ENCODE measurements at places on chromosomes 5 and 9.

DNA sequence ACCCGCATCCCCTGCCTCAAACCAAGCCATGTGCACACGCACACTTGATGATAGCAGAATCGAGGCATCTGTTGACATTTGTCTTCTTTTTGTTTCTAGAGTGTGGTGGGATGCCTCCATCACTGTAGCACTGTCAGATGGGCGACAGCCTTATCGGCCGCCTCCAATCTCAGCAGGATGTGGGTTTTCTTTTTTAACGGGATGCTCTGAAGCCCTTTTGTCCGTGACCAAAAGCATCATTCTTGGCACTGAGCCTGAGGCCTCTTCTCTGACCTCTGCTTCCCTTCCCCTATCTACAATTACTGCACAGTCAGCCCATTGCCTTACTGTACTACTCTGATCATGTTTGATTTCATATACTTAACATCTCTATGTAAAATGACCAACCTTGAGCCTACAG is 78.3 kb downstream of the LMNB1 start:
- DNase-seq: no peak

DNA sequence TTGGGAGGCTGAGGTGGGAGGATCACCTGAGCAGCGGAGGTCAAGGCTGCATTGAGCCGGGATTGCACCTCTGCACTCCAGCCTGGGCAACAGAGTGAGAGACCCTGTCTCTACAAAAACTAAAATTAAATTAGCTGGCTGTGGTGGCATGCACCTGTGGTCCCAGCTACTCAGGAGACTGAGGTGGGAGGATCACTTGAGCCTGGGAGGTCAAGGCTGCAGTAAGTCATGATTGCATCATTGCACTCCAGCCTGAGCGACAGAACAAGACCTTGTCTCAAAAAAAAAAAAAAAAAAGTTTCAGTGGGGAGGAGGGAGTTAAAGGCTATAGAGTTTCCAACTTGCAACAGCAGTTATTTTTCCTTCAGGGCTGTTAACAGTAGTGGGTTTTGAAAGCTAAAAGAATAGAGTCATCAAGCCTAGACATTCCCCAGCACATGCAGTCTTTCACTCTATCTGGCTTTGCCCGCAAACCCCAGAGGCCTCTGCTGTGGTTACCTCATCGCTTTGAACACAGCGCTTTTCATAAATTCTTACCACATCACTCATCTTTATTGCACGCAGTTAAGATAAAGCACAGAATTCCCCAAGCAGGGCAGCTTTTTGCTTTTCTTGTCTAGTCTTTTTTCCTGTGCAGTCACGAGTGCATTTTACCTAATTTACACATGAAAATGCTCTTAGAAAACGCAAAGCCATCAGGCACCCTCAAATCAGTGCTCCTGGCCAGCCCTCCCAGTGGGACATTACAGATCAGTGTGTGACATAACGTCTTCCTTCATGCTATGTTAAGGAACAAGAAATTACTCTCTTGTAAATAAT is 8.7 kb upstream of the SLC2A8 start:
- DNase-seq: peak; percentile 93

DNA sequence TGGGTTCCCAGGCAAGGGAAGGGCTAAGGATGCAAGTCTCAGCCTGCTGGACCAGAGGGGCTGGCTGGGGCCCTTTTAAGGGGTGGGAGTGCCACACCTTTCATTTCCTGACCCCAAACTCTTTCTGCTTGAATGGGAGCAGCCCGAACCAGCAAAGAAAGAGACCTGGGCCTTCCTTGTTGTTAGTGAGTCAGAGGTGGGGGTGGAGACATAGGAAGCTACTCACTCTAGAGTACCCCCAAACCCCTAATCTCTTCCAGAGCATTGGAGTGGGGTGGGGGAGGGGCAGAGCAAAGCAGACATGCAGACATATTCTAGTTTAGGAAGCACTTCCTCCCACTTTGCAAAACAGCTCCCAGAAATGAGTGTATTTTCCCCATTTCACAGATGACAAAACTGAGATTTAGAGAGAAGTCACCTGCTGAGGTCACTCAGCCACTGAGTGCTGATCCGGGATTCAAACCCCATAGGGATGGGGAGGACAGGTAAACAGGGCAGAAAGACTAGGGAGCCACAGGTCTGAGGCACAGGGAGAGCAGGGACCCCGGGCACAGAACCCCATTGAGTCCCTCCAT is 6.0 kb upstream of the AQP3 start:
- DNase-seq: no peak

- peak; percentile 11 for DNase-seq
These were observed 30.5 kb downstream of the LARS1 start for GRCh38 chr5:146151970-146152369.

DNA sequence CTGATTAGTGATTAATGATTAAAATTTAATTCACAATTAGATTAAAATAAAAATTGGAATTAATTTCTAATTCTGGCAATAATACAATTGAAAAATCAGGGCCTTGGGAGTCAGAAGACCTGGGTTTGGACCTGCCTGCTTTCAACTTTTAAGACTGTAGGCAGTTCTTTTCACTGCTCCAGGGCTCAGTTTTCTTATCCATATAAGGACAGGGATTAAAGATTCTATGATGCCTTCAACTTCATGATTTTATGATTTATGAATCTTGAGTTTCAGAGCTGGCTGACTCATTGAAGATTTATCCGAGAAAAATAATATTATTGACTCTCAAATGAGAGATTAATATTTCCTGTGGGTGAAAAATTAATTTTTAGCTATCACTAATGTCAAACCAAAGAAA is 208.6 kb upstream of the ANKH start:
- DNase-seq: no peak

- no peak for DNase-seq
These were observed 1.8 kb downstream of the HSPB3 start for GRCh38 chr5:54457094-54457862.

DNA sequence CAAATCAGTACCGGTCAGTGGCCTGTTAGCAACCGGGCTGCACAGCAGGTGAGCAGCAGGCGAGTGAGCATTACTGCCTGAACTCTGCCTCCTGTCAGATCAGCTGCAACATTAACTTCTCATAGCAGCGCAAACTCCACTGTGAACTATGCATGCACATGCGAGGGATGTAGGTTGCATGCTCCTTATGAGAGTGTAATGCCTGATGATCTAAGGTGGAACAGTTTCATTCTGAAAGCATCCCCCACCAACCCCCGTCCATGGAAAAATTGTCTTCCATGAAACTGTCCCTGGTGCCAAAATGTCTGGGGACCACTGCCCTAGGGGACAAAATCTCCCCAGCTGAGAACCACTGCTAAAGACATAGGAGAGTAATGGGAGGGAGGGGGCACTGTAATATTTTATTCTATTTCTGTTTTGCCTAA is 51.1 kb downstream of the P4HA2 start:
- DNase-seq: no peak

GRCh38 chr9:133619791-133620190 is 10.6 kb upstream of the FAM163B start:
- no peak for DNase-seq

GRCh38 chr9:88571419-88571818 is 36.4 kb downstream of the NXNL2 start:
- no peak for DNase-seq

GRCh38 chr5:149160291-149160787 is 19.0 kb downstream of the ABLIM3 start:
- DNase-seq: no peak

GRCh38 chr5:119820608-119821007 is 191.2 kb downstream of the FAM170A start:
- no peak for DNase-seq
